CD4-positive, alpha-beta T cell treated with Interleukin-21 for 1 hour (primary cell): ENCODE measurements at places on chromosomes 2 and 18.

DNA sequence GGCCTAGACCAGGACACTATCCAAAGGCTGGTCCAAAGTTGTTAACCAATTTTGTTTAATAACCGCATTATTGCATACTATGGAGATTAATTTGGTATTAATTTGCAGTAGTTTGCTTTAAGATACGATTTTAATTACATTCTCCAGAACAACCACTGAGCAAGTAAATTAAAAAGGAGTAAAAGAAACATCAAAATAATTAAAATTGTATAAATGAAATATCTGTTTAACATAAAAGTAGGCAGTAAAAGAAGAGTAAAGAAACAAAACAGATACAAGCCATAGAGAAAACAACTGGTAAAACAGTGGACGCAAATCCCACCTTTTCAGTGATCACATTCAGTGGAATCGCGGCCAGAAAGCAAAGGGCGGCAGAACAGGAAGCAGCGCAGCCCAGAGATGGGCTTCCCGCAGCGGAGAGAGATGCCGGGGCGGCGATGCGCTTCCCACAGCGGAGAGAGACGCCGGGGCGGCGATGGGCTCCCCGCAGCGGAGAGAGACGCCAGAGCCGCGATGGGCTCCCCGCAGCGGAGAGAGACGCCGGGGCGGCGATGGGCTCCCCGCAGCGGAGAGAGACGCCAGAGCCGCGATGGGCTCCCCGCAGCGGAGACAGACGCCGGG, 176.8 kb downstream of the RTP5 start:
- no peak for DNase-seq

DNA sequence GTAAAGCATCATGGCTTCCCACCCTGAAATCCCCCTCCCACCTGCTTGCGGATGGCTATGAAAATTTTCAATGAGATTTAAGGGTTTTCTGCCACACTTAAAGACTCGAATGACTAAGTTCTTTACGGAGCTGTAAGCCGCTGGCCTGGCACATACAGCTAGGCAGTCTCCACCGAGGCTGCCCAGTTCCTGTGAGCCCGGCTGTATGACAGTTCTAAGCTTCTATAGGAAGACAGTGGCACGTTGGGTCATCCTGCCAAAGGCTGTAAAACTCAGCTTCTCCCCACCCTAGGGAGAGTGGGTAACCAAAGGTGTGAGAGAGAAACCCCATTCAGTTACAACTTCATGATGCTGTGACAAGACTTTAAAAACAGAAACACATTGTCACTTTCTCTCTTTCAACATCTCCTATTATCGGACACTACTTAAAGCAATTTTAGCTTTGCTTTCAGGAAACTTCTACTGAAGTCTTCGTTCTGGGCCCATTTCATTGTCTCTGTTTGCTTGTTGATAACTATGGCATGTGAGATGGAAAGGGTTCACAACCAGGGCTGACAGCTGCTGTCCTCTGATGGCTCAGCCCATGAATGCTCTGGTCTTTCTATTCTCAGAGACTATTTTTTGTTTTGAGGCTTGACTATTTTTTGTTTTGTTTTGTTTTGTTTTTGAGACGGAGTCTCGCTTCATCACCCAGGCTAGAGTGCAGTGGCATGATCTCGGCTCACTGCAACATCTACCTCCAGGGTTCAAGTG, 7.1 kb downstream of the CASP8 start:
- DNase-seq: peak; percentile 39

DNA sequence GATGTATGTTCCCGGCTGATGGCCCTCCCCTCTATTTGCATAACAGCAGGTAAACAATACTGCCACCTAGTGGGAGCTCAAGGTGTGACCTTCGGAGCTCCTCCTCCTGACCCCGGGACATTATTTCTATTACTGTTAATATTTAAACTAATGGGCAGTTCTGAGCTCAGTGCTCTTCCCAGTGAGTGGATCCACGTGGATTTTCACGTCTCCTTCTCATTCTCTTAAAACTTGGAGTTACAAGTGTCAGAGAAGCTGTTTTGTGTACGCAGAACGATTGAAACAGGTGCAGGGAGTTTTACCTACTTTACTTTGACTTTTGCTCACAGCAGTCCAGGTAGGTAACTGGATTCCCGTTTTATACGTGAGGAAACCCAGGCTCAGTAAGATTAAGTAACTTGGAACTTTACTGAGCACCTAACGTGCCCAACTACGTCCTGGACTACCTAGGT, 127.3 kb downstream of the PRKCE start:
- peak; percentile 80 for DNase-seq

DNA sequence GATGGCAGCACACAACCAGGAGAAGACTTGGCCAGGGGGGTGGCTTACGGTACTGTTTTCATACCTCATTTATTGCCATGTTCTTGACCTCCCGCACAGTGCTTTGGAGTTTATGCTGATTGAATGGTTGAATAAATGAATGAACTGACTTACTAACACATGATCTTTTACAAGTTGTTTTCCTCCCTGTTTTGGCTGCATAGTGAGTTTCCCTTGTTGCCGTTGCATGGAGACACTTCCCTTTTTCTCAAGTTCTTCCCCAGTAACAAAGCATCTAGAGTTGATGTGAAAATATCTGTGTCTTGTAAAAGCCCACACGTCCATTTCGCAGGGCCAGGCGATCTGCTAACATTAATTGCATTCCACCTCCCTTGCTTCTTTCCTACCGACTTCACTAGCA, 35.7 kb upstream of the RAB1A start:
- DNase-seq: peak; percentile 4

DNA sequence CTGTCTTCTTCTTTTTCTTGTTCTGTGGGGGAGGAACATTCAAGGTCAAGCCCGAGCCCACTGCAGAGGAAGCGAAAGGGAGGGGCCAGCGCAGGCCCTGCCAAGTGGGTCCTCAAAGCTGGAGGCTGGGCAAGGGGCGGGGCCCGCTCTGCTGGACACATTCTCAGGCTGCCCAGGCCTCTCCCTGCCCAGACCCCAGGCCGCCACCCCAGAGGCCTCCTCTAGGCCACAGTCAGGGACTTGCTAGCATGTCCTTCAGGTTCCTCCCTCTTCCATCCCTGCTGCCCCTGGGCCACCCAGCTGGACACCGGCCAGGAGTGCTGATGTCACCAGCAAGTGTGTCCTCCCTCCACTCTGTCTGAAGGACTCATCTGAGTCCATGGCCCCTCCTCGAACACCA, 44.1 kb downstream of the KIF1A start:
- DNase-seq: no peak

DNA sequence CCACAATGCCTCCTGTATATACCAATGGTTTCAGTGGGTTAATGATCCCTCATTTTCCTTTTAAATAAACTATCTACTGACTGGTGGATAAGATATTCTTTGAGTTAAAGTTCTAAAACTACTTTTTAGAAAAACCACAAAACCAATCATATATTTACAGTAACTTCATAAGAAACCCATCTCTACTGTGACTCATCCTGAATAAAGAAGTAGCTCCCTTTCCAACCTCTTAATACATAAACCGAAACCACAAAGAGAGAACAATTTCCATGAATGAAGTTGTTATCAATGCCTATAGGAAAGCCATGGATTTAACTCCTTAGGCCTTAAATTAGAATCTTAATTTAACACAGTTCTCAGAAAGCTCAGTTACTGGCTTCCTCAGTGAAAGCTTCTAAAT, 227.0 kb upstream of the SMAD7 start:
- no peak for DNase-seq

DNA sequence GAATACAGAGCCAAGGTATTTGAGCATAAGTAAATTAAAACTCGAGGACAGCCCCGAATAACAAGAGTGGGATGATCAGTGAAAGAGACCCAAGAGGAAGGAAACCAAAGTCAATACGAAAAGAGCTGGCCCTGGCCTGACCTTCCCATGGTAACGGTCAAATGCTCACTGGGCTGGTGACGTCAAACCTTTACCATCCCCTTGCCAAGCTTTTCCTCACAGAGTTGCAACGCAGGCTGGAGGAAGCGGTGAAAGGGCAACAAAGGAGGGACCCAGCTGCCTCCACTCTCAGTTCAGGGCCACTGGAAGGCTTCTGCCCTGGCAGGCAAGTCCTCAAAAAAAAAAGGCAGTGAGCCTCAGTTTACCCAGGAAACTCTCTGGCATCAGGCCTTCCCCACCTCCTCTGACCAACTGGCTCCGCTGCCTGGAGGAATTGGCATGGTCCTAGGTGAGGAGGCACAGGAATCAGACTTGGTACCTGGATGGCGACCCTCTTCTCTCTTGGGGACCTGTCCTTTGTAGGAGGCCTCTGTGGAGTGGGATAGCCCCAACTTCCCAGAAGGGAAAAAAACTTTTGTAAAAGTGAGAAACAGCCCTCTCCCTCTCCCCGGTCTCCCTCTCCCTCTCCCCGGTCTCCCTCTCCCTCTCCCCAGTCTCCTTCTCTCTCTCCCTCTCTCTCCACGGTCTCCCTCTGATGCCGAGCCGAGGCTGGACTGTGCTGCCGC, 212.4 kb downstream of the ANAPC1 start:
- peak; percentile 11 for DNase-seq

DNA sequence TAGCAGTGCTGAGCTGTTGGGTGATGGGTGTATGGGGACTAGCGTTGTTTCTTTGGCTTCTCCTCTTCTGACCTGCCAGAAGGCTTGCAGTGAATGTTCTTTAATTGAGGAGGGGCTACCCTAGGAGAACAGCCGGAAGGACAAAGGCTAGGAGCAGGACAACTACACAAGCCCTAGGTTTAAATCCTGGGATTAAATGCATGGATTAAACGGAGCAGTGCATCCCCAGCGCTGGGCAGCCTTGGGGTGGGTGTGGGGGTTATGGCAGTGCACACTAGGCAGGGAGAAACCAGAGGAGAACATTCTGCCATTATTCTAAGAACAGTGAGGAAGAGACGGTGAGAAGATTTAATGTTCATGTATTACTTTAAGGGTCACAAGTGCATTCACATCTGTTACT, 86.4 kb upstream of the MCFD2 start:
- DNase-seq: no peak

DNA sequence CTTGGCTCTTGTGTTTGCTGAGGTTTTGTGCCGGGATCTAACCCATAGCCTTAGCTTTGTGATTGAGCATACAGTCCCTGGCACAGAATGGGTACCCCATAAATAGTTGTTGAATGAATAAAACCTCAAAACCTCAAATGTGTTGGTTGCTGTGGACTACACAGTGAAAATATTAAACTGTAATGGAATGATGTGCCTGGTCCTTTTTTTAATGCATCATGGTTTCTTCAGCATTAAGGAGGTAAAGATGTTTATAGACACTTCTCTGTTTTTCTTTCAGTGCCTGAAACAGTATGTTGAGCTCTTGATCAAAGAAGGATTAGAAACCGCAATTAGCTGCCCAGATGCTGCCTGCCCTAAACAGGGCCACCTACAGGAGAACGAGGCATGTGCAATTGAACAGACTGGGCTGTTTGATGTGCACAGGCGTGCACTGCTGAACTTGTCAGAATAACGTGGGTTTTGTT, 97.0 kb downstream of the RNF144A start:
- DNase-seq: peak; percentile 55

GRCh38 chr2:106272216-106272807, 78.2 kb upstream of the UXS1 start:
- DNase-seq: no peak

- DNase-seq: no peak
Observed at GRCh38 chr2:185201063-185201462, 537.5 kb upstream of the FSIP2 start.

DNA sequence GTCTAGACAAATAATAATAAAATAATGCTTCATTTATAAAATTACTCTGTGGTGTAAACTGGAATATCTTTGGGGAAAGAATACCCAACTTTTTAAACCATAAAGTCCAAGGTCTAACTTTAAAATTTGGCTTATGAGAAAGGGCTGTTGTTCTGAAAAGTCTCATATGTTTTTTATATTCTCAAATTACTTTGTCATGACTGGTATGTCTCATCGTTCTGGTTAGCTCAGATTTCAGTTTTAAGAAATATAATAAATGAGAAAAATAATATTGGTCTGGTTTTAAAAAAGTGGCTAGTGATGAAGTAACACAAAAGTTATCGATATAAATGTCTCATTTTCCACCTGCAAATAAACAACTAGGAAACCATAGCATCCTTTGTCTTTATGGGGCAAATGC, 1658.1 kb downstream of the LRP1B start:
- DNase-seq: no peak

DNA sequence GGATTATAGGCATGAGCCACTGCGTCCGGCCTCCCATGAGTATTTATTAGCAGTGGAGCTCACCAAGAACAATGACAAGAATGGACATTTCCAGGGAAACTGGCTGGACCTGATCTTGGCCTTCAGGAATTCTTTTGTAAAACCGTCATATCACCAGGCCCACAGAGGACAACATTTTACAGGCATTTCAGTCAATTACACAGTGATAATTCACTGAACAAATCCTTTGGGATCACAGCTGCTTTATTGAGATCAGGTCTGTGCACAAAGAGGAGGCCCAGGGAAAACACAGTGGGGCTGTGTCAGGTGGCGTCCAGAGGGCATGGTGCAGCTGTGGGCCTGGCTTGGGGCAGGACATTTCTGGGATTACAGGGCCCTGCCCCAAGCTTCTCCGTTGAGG, 30.1 kb upstream of the GTF2A1L start:
- DNase-seq: no peak

DNA sequence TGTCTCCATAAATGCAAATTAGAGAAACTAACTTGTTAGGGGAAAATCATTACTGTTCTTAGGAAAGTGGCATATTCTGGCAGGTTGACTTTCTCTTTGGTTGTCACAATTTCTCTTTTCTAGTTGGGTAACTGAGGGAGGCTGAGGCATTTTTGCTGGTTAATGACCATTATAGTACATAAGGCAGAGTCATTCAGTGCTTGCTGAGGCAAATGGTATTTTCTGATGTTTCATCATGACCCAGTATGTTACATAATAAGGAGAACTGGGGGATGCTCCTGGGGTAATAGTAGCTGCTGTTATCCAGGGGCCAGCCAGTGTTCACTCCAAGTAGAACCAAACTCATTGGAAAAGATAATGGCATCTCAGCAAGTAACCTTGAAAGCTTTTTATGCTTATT, 62.3 kb downstream of the ITGA6 start:
- DNase-seq: no peak

- no peak for DNase-seq
Observed at GRCh38 chr2:118223511-118223991, 135.3 kb downstream of the INSIG2 start.

DNA sequence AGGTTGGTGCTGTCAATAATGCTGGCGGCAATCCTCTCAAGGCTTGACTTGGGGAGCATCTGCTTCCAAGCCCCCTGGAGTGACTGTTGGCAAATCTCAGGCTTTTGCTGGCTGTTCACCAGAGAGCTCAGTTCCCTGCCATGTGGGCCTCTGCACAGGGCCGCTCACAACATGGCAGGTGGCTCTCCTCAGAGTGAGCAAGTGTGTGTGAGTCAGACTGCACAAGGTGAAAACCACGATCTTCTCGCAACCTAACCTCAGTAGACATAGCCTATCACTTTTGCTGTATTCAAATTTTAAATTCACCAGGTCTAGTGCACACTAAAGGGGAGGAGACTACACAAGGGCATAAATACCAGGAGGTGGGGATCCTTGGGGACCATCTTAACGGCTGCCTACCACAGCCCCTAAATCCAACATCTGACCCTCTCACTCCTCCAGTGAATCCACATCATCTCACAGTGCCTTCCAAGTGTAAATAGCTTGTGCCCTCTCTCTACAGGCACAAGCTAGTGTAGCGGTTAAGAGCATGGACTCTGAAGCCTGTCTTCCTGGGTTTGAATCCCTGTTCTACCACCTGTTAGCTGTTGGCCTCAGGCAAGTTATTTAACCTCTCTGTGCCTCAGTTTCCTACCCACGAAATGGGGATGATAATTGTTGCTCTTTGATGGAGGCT, 187.7 kb upstream of the CXCR4 start:
- DNase-seq: peak; percentile 52

- no peak for DNase-seq
Observed at GRCh38 chr2:16069933-16070647, 129.7 kb downstream of the MYCN start.

GRCh38 chr18:32174719-32175118, 15.1 kb upstream of the MEP1B start:
- no peak for DNase-seq
